ENCODE measurements at places on chromosomes 3 and 15.

GRCh38 chr15:93986400-93986984 lies 244.9 kb upstream of the MCTP2 start:
- no peak for DNase-seq

- DNase-seq, result no peak
These were observed 85.8 kb downstream of the KCNAB1 start for GRCh38 chr3:156206157-156206556.

DNA sequence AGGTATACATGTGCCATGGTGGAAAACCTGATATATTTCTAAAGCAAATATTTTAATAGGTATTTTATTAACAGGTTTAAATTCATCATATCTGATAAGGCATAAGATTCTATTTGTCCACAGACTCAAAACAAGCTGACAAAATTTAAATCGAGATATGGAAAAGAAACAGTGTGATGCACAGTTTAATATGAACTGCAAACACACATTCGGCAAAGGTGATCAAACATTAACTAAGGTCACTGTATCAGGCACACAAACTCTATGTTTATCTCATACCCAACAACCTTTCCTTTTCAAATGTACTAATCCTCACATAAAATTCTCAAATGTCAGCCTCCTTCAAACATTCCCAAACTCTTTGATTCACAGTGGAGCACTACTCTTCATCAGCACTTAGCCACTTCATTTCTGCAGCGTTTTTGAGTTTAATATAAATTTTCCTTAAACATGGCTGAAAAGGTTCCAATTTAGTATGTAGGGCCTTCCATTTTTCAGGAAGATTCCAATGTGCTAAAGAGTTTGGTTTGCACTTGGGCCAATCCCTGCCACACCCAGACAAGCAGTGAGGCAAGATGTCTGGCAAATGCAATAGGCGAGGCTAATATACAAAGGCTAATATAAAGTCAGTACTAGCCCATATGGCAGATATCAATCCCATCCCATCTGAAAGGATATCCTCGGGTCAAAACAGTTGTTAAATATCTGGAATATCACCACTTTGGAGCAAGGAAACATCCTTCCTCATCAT lies 84.6 kb downstream of the GBE1 start:
- DNase-seq, result no peak

- no peak for DNase-seq
These were observed 95.1 kb downstream of the LSAMP start for GRCh38 chr3:116350119-116350733.

DNA sequence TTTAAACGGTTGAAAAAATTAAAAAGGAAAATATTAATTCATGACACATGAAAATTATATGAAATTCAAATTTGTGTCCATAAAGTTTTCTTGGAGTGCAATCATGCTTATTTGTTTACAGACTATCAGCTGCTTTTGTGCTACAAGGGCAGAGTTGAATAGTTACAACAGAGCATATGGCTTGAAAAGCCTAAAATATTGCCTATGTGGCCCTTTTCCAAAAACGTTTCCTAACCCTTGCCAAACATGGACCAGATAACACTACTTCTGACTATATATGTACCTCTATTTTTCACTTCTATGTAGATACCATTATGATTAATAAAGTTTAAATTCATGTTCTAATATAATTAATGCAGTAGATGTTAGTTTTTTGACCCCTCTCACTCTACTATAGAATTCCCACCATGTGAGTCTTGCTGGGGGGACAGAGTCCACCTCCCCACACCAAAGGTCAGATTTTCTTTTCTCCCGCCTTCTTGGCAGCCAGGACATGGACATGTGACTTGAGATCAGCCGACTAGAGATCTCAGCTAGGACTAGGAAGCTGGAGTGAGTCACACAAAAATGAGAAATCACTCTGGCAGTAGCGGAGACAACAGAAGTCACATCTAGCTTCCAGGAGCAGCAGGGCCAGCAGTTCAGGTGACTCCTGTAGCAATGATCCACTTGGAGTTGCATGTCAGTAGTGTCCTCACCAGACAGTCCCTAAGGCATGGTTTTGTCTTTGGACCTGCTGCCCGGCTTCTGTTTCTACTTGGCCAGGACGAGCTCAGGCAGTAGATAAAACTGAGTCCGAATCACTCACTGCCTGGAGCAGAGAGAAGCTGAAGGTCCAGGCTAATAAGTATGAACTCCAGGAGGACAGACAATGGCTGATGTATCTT lies 22.4 kb downstream of the CIAO2A start:
- DNase-seq, result no peak

- DNase-seq, result no peak
These were observed 87.6 kb downstream of the NR2F2 start for GRCh38 chr15:96418146-96418545.

- no peak for DNase-seq
These were observed 35.7 kb downstream of the KLF15 start for GRCh38 chr3:126321490-126321889.

DNA sequence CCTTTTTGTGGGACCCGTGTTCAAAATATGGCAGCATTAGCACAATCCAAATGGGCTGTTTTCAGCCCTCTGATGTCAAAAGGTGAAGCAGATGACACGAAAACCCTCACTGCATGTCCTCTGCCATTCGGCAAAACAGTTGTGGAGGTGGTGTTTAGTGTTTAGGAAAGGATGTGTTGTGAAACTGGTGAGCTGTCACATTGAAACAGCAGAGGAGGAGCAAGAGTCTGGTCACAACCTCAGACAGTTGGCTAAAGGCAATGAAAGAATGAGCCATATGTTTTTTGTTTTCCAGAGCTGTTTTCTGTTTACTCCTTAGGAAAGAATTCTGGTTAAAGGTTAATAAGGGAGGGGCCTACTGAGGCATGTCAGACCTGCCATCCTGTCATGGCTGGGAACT lies 140.7 kb downstream of the VPS8 start:
- no peak for DNase-seq

- no peak for DNase-seq
These were observed 23.9 kb downstream of the RNF111 start for GRCh38 chr15:59011262-59011952.

DNA sequence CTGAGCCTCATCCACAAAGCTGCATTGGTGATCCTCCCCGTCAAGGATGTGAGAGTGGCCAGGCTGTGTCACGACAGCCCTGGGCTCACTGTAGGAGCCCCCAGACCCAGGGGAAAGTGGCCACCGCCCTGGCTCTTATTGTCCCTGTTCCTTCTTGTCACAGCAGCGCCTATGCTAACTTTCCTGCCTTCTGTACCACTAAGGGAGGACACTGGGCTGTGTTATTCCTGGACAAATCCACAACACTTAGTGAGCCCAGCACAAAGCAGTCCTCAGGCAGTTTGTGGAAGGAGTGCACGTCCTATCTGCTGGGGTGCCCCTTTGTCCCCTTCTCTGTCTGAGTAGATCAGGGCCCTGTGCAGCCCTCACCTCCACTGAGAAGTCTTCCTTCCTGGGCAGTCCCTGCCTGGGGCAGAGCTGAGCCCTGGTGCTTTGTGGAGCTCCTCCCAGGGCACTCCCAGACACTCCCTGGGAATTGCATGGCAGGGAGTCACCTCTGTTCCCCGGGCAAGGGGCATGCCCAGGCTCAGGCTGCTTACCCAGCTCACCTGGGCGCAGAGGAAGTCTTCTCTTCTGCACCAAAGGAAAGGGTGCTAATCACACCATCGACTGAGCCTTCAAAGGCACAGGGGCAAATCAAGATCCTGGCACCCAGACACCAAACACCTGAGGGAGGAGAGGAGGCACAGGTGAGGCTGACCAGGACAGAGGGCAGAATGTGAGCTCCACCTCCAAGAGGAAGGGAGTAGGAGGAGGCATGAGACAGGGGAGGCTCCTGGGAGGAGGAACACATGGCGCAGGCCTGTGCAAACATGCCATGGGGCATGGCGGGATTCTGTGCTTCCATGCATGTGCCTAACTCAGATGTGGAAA lies 138.7 kb downstream of the KLF13 start:
- DNase-seq, result no peak

DNA sequence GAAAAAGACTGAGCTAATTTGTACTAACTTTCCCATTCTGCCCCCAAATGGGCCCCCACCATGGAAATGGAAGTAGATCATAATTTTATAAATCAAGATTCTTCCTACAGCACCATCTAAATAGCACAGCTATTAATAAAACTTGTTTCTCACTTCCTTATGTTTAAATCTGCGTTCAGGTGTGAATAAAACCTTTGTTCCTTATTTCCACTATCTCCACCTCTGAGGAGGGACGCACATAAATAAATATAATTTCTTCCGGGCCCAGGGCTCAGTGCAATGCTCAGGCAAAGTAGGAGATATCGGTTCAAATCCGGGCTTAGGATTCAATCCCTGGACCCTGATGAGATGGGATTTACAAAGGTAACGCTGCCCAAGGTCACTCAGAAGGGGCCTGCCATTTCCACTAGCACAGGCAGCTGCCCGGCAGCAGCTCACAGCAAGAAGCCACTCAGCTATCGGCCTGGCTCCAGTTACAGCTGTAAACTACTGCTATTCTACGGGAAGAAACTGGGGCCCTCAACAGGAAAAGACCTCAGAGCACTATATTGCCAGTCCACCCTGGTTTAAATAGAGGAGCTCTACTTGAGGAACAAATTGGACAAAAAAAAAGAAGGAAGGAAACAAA lies 52.5 kb downstream of the FOXP1 start:
- no peak for DNase-seq

- DNase-seq, result no peak
These were observed 93.1 kb downstream of the STAG1 start for GRCh38 chr3:136658946-136659682.

DNA sequence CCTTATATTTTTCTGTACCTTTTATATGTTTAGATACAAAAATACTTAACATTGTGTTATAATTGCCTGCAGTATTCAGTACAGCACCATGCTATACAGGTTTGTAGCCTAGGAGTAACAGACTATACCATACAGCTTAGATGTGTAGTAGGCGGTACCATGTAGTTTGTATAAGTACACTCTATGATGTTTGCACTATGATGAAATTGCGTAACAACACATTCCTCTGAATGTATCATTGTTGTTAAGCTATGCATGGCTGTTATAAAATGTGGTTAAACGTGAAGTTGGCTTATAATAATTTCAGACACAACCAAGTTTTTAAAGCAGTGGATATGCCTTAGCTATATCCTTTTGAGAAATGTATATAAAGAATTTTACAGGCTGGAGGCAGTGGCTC lies 328.3 kb downstream of the PLCL2 start:
- DNase-seq, result no peak

GRCh38 chr3:56302417-56302816 lies 165.8 kb downstream of the ERC2 start:
- DNase-seq, result no peak

DNA sequence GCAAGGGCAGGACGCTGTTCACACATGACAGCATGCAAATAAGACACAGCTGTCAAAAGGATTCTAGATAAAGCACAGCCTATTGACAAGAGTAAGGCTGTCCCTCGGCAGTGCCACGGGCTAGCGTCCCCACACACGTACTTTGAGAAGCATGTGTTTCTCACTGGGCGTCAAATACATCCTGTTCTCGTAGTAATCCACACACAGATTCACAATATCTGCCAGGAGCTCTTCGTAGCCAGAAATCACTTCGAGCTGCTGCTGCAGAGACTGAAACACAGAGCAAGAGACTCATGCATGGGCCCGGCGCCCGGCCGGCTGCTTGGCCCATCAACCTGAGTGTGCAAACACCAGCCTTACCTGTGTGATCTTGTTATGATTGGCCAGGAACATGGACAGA lies 41.1 kb downstream of the CYFIP1 start:
- no peak for DNase-seq

GRCh38 chr3:192169332-192169915 lies 557.9 kb downstream of the FGF12 start:
- DNase-seq, result no peak

DNA sequence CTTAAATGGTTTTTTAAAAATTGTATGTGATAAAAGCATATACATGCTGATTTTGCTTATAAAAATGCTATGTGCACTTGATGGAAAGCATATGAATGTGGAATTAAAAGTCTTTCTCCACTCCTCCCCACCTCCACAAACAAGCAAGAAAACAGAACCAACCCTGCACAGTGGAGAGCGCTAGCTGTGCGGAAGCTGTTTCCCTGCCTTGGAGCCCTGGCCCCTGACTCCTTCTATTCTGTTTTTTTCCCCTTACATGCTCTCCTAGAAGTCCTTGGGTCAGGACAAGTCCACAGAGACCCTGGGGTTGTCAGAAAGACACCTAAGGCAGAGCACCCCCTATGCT lies 64.2 kb downstream of the BOC start:
- no peak for DNase-seq

GRCh38 chr3:28150465-28151206 lies 90.8 kb upstream of the CMC1 start:
- no peak for DNase-seq

DNA sequence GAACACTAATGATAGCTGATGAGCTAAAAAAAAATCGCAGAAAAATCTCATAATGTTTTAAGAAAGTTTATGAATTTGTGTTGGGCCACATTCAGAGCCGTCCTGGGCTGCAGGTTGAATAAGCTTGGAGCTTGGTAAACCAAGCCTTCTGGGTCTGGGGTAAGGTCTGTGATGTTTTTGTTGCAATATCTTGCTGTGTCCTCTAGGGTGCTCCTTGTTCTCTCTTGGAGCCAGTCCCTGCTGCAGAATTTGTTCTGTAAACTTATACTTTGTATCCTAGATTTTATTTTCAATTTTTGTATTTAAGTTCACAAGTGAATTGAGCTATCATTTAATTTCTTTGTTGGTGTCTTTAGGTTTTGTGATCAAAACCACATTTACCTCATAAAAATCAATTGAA lies 143.7 kb downstream of the NR1D2 start:
- no peak for DNase-seq

DNA sequence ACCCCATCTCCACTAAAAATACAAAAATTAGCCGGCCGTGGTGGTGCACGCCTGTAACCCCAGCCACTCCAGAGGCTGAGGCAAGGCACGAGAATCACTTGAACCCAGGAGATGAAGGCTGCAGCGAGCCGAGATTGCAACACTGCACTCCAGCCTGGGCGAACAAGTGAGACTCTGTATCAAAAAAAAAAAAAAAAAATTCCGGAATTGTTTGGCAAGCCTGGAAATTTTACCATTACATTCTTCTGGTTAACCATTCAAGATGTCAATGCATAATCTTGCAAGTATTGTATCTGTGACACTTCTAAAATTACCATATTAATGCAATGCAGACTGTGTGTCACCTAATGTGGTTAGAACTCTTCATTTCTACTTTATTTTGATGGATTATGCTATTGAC lies 67.0 kb downstream of the CSNK1G1 start:
- DNase-seq, result no peak

GRCh38 chr3:128781164-128781563 lies 55.2 kb downstream of the RAB7A start:
- DNase-seq, result no peak

GRCh38 chr3:14487821-14488220 lies 52.3 kb downstream of the GRIP2 start:
- DNase-seq, result no peak
